ENCODE measurements at places on chromosomes 5 and 9. TPM values are rescaled to one million over a fixed set of nuclear protein-coding genes. Genes with fewer than 3 reads are reported as not detected.

Gene RECK
- total RNA-seq, result 4.5 TPM

Gene FAM53C
- 32.3 TPM for total RNA-seq

Gene SLU7
- 46.5 TPM for total RNA-seq

Gene BTNL9
- total RNA-seq, result 37.8 TPM

Gene CFAP77
- 2.4 TPM for total RNA-seq

Gene UBE2QL1
- total RNA-seq, result 22.1 TPM

Gene EEIG1
- 21.6 TPM for total RNA-seq

Gene TEK
- 22.2 TPM for total RNA-seq

Gene PCA3
- not detected for total RNA-seq

Gene PCDHA12
- not detected for total RNA-seq

Gene LCN12
- total RNA-seq, result 3.6 TPM

All from left ventricle myocardium superior (tissue), 1 donor.